Amygdala (tissue), 56 donors: ENCODE measurements at places on chromosomes 3 and 15.

DNA sequence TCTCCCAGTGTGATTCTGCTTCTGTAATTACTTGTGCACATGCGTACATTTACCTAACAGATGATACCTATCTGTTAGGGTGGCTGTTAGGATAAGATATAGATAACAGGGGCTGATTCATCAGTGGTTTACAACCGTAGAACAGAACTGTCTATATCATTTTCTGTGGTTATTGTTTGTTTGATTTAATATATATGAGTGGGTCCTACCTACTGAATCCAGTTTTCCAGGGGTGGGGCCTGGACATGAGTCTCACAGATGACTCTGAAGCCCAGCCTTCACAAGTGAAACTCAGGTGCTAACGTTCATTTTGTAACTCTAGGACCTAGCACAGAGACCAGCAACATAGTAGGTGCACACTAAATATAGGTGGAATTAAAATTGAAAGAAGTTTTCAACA, 10.4 kb upstream of the ACAP2 start:
- no peak for DNase-seq

GRCh38 chr3:143604402-143605185, 243.7 kb downstream of the SLC9A9 start:
- no peak for DNase-seq

- no peak for DNase-seq
Measured at GRCh38 chr15:23422946-23423708, 23.9 kb downstream of the GOLGA6L2 start.

- no peak for DNase-seq
Measured at GRCh38 chr3:65552434-65552833, 486.3 kb downstream of the MAGI1 start.

DNA sequence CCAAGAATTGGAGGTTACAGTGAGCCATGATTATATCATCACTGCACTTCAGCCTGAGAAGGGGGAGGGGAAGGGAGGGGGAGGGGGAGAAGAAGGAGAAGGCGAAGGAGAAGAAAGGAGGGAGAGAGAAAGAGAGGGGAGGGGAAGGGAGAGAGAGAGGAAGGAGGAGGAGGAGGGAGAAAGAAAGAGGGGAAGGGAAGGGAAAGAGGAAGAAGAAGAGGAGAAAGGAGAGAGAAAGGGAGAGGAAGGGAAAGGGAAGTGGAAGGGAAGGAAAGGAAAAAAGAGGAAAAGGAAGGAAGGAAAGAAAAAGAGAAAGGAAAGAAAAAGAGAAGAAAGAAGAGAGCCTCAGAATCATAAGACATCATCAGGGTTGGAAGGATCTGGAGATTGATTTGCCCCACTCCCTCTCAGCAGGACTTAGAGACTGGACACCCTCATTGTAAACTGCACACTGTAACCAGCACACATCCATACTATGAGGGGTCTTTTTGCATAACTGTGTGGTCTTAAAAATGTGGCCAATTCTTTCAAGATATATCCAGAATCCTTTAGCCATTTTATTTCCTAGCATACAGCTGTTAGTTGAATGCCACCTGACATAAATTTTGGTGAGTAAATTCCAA, 130.9 kb downstream of the CMSS1 start:
- no peak for DNase-seq
